ENCODE measurements at places on chromosomes 3 and 15.

DNA sequence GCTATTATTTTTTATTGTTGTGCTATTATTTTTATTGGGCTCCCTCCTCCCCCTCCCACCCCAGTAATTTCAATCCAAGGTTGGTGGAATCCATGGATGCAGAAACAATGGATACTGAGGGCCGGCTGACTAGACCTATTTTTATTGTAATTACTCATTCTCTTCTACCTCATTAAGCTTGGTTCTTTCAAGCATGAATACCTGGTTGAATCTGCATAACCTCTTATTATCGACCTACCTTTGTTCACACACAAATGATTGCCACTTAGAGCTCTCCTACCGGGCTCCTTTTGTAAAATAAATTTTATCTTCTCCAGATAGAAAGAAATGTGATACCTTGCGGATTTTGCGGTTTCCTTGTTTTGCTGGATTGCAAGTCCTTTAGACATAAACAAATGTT lies 31.6 kb downstream of the BTD start:
- no peak for DNase-seq

GRCh38 chr3:4846543-4846942 lies 132.7 kb upstream of the BHLHE40 start:
- DNase-seq, result no peak

GRCh38 chr3:30289324-30289723 lies 317.1 kb upstream of the TGFBR2 start:
- DNase-seq, result no peak

DNA sequence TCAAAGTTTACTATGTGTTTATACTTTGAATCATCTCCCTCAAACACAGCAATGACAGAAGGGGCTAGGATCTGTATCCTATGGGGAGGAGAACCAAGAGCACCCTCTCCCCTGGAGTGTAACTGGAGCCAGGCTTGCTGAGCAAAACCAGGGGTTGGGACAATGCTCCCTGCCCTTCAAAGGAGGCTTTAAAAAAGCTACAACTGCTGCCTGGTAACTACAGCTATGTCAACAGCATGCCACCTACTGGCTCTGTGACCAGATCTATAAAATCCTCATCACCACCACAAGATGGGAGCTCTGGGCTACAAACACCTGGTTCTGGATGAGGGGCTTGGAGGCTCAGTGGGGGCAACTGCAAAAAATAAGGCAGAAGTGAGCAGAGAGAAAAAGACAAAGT lies 61.9 kb downstream of the ANO10 start:
- no peak for DNase-seq

DNA sequence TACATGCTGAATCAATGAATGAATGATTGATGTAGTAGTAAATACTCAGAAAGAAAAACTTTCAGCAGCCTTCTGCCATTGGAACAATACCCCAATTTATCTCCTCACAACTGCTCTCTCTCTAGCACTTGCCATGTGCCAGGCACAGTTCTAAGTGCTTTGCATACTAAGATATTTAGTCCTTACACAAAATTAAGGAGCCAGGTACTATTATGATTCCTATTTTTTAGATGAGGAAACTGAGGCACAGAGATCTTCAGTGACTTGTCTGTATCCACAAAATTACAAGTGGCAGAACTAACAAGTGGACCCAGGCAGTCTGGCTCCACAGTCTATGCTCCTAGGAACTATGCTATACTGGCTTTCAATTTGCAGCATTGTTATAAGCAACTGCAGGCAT lies 279.2 kb downstream of the LSAMP start:
- no peak for DNase-seq

DNA sequence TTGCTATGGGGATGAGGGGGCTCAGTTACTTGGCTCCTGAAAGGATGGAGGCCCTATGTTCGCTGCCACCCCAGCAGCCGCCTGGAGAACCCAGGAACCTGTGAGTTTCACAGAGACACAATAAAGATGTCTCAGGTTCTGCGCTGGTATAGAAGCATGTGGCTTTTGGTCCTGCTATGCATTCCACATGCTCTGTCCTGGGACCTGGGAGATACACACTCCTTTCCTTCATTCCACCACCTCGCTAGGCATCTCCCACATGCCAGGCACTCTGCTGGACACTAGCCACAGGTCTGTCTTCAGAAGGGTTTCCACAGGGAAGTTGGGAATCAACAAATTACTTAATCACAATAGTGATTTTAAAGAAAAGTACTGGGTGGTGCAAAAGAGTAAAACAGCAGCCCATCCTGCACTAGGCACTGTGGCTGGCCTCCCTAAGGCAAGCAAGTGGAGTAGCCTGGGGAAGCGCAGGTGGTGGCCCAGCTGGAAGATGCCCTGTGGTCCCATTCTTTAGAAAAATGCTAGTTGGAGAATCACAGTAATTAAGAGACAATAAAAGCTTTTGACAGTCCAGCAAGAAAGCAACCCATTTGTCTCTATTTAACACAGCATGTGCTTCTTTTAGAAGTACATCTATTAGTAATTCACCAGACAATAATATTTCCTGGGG lies 408.9 kb upstream of the WNT5A start:
- DNase-seq, result no peak

GRCh38 chr3:156826896-156827882 lies 1.0 kb downstream of the LEKR1 start:
- no peak for DNase-seq

GRCh38 chr3:156865732-156866131 lies 39.6 kb downstream of the LEKR1 start:
- no peak for DNase-seq

- no peak for DNase-seq
Measured at GRCh38 chr3:20909511-20909910, 723.5 kb upstream of the SGO1 start.

- no peak for DNase-seq
Measured at GRCh38 chr15:78197632-78198031, 36.7 kb downstream of the ACSBG1 start.

- no peak for DNase-seq
Measured at GRCh38 chr3:135759651-135760050, 205.9 kb upstream of the PPP2R3A start.

- no peak for DNase-seq
Measured at GRCh38 chr3:26259176-26259575, 363.4 kb upstream of the LRRC3B start.

DNA sequence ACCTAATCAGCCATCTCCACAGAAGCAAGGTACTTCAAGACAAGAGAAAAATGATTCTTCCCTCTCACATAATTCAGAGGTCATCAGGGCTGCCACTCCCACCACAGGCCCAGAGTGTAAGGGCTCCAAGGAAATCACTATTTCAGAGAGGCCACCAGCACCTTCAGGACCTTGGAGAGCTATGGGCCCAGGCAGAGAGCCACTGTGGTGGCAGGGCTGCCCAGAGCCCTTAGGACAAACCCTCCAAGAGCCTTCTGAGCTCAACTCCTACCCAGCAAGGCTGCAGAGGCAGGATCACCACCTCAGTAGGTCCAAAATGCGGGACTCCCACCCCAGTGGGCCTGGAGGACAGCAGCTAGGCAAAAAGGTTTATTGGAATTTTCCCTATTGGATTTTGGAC lies 17.9 kb upstream of the FAN1 start:
- DNase-seq, result no peak

DNA sequence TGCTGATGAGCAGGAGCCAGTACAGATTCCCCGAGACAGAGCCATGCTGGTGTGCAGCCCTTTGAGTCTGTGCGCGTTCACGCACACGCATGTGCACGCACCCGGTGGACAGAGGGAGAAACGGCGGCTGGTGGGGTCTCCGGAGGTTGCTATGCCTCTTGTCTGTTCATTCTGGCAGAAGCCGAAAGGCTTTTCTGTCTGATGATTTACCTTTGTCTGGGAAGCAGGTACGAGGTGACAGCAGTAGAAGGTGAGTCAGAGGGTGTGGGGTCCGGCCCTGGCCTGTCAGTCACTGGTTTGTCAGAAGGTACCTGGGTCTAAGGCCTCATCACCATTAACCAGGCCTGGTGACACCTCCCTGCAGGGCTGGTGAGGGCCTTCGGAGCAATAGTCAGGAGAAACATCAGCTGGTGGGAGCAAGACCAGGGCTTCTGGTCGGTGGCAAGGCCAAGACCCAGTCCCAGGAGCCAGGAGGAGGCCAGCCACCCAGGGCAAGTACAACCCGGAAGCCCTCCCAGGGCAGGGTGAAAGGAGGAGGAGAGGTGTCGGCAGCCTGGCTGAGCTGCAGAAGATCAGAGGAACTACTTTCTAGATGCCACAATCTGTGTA lies 7.5 kb downstream of the PCSK6 start:
- DNase-seq, result no peak

DNA sequence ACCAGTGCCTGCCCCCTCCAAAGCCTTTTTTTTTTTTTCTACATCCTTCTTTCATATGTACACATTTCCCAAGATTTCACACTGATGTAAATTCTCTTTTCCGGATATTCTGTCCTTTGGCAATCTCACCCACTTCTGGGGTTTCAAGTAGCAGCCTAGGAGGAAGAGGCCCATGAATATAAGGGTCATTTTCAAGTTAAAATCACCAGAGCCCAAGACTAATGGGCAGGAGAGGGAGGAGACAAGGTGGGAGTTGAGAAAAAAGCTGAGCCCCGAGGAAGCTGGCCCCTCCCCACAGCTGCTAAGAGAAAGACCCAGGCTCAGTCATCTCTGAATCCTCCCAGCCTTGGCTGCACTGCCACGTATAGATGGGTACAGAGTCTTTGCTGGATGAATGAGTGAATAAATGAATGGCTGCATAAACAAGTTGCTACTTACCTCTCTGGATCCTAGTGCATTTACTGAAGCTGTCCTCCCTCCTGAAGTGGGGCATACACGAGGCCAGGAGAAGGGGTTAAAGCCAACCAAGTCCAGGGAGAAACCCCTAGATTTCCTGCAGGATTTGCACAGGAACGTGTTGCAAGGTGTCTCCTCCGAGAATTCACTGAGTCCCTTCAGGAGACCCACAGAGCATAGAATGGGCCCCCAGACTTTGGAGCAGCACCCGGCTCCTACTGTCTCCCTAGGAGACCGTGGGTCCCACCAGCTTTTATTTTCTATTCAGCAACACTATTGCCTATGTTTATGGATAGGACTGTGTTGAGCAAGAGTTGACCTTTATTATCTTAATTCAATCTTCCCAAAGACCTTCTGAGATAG lies 100.8 kb upstream of the LIPC start:
- DNase-seq, result no peak

DNA sequence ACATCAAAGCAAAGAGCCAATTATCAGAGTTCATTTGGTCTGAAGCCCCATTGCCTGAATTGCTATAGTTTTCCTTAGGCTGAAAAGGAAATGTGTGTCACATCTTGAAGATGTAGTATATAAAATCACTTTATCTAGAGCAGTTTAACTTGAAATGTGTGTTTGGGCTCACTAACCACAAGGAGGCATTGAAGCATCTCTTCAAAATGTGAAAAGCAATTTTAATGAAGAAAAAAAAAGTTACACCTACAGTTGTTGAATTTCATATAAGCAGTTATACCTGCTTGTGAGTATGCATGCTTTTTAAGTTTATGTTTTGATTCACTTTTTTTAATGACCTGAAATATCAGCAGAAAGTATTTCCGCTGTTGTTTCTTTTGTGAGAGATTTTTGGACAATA lies 129.3 kb downstream of the IQCH start:
- DNase-seq, result no peak

GRCh38 chr15:99749386-99749785 lies 16.1 kb upstream of the LYSMD4 start:
- no peak for DNase-seq

DNA sequence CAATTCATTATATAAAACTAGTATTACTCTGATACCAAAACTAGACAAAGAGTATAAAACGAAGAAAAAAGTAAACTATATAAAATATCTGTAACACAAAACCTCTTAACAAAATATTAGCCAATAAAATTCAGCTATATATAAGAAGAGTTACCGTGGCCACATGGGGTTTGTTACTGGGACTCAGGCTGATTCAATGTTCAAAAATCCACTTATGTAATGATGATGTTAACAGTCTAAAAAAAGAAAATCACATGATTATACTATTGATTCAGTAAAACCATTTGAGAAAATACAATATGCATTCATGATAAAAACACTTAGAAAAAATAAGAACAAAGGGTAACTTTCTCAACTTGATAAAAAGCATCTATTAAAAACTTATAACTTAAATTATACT lies 18.3 kb downstream of the P2RY1 start:
- DNase-seq, result no peak

GRCh38 chr15:69648212-69648611 lies 195.6 kb downstream of the RPLP1 start:
- DNase-seq, result no peak

GRCh38 chr3:156388497-156389448 lies 166.1 kb downstream of the SSR3 start:
- DNase-seq, result no peak

GRCh38 chr3:192947421-192947820 lies 29.8 kb upstream of the MB21D2 start:
- DNase-seq, result no peak

DNA sequence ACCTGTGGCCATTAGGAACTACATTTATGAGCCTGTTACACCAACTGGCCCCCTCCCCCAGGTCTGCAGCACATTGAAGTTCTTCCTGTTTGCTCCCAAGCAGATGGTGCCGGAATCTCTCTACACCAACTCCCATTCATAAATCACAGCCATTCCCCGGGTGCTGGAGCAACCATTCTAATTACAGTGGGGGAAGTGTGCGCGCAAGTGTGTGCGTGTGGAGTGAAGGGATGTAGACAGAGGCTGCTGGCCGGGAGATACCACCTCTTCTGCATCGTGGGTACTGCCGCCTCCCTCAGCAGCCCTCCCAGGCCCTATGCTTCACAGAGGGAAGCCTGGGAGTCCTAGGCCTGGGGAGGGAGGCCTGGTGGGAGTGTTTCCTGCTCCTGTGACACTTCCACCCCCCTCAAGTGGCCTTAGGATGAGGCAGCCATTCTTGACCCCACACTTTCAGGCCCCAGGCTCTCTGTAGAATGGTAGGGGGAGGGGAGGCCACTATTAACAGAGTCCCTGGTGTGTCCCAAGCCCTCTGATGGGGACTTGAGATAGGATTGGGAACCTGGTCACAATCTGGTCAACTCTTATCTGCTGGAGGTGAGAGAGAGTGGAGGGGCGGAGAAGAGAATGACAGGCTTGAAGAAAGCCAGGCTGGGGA lies 69.1 kb downstream of the MAGEF1 start:
- no peak for DNase-seq

GRCh38 chr3:178602856-178603255 lies 66.6 kb downstream of the KCNMB2 start:
- DNase-seq, result no peak

DNA sequence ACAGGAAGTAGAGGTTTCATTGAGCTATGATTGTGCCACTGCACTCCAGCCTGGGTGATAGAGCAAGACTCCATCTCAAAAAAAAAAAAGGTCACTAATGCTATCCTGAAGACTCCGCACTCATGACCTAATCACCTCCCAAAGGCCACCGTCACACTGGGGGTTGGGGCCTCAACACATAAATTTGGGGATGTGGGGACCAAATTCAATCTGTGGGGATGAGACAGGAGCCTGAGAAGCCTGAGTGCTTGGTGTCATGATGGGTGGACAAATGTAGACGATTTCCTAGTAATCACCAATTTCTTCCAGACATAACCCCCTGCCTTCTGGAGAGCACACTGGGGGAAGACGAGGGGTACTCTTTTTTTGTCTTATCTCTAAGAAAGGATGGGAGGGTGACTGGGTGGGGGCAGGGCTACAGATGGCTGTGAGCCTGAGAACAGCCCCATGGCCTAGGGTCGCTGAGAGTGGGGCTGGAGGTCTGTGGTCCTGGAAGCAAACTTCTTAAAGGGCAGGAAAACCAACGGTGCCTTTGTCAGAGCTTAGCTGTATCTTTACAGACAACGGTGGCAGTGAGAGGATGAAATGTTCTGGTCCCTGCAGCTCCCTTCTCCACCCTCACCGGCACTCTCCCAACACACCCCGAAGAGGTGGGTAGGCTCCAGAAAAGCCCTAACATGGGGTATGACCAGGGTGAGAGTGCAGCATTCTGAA lies 16.6 kb upstream of the KLF13 start:
- DNase-seq, result no peak

Measured in activated T-cell treated with anti-CD3 and anti-CD28 coated beads for 24 hours (primary cell).